Renal cortex interstitium (tissue), 15 donors: ENCODE measurements at places on chromosomes 1 and 21.

- DNase-seq, result no peak
These were observed 106.3 kb downstream of the CD247 start for GRCh38 chr1:167412072-167412471.

DNA sequence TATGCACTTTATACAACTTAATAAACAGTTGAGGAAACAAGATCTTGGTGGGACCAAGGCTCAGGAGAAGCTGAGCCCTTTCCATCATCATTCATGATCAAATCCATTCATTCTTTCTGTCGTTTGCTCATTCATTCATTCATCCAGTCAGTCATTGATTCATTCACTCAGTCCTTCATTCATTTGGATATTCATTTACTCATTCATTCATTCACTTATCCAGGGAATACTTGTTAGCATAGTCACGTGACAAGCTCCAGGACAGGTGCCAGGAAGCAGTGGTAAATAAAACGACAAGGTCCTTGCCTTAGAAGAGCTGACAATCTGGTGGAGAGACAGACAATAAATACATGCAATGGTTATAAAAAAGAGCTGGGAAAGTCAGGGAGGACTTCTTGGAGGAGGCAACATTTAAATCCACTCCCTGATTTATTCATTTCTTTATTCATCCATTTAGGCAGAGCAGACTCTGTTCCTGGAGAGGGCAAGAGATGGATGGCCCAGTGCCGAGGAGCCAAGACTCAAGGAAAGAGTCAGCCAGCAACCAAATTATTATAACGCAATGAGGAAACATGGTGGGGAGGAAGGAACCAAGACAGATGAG is 74.1 kb upstream of the CASZ1 start:
- DNase-seq, result no peak

DNA sequence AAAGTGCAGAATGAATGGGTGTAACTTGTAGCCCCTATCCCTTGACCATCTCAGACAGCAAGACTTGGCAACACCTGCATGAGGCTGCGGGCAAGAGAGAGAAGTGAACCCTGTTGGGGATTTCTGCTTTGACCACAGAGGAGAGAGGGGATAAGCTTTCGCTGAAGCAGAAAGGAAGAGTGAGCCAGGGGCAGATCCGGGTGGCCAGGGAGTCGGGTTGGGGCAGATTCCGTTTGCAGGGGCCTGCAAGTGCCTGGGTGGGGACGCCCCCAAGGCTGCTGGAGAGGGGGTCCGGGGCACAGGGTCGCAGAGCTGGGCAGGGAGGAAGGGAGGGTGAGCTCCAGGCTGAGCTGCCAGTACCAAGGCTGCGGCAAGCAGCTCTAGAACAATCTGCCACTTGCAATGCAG is 25.3 kb upstream of the PIK3CD start:
- DNase-seq, result no peak

DNA sequence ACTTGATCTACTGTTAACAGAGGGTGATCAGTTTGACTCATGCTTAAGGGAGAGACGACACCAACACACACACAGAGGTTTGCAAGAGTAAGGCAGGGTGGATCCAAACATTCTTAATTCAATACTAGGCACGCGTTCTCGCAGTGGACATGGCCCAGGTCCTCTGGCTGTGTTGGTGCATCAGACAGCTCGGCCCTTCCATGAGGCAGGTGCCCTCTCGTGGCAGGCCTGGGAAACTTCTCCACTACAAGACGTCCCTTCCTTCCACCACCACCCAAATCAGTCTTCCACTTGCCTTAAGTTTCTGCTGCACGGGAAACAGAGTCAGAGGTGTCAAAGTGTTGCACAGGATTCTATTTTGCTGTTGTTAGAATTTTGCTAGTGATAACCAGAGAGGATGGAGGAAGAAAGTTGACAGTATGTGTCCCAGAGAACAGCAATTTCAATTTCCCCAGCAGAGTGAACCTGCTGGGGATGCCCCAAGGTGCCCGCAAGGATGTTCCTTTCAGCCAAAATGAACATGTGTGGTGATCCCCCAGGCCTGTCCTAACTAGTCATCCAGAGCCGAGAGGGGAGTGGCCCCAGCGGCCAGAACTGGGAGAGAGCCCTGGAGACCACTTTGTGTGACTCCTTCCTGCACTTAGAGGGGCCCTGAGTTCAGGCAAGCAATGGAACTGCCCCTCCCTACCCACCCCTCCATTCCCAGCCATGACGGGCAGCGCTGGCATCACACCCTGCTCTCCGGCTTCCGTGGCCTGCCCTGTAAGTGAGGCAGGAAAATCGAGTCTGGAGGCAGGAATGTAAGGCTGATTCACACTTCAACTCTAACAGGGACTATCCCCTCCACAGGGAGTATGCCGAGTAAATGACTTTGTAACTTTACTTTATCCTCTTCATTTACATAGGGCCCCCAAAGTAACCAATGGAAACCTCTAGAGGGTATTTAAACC is 34.8 kb downstream of the MX1 start:
- peak; percentile 42 for DNase-seq

GRCh38 chr1:72526926-72527325 is 244.6 kb upstream of the NEGR1 start:
- no peak for DNase-seq

GRCh38 chr1:214553142-214553710 is 1.8 kb upstream of the PTPN14 start:
- no peak for DNase-seq

- DNase-seq, result no peak
These were observed 13.5 kb downstream of the ADAMTSL4 start for GRCh38 chr1:150562446-150563339.

DNA sequence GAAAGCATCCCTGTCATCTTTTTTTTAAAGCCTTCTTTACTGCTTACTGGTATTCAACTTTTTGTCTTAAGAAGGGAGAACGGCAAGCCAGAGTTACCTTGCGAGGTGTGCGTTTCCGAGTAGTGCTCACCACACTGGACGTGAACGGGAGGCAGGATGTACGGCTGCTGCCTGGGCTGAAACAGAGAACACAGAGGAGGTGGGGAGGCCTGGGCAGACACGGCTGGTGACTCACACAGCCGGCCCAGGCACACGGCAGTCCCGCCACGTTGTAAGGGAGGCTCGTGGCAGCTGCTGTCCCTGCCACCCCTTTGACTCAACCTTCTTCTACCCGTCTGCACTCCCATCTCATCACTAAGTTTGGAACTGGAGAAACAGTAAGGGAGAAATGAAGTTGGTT is 105.8 kb downstream of the SMYD2 start:
- DNase-seq, result no peak

- no peak for DNase-seq
These were observed 41.5 kb downstream of the CHIA start for GRCh38 chr1:111332190-111332589.

DNA sequence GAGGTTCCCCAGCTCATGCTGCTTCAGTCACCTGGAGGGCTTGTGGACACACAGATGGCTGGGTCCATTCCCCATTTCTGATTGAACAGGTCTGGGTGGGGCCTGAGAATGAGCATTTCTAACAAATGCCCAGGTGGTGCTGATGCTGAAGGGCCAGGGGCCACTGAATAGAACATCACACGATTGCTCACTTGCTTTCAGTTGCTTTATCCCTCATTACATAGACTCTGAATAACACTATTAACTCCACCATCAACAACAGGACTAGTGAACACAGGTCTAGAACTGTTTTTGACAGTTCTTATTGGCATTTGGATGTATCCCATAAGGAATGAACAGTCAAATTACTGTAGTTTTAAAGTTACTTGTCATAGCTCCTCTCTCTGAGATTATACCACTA is 12.1 kb downstream of the TRAPPC10 start:
- DNase-seq, result no peak

GRCh38 chr1:164771619-164772361 is 212.8 kb downstream of the PBX1 start:
- no peak for DNase-seq

DNA sequence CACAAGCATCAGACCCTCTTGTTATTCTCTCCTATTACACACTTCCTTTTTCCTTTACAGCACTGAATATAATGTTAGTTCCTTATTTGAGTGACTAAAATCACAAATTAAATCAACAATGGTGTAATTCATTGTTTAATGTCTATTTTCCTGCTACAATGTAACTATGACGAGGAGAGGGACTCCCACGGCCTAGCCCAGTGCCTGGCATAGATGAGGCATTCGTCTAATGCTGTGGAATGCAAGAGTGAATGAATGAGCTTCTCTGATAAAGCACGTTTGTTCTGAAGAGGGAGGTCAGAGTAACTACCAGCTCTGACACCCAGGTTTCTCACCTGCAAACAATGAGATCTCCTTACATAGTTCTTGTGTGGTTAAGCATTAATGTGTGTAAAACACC is 479.4 kb downstream of the OMA1 start:
- DNase-seq, result no peak

- no peak for DNase-seq
These were observed 470.7 kb downstream of the PCP4 start for GRCh38 chr21:40337981-40338380.

- no peak for DNase-seq
These were observed 806 bp upstream of the AADACL4 start for GRCh38 chr1:12643079-12643478.

DNA sequence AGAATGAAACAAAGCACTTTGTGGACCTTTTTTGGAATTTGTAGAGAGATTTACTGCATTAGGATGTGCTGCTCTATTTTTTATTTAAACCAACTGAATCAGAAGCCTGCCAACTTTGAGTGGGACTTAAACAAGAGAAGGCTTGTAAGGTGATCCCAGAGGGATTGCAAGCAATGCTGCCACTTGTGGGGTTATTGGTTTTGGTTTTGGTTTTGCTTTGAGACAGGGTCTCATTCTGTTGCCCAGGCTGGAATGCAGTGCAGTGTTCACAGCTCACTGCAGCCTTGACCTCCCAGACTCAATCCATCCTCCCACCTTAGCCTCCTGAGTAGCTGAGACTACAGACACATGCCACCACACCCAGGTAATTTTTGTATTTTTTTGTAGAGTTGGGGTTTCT is 32.2 kb upstream of the GNG5 start:
- DNase-seq, result no peak

- no peak for DNase-seq
These were observed 529.3 kb downstream of the MATN1 start for GRCh38 chr1:30194046-30194619.

DNA sequence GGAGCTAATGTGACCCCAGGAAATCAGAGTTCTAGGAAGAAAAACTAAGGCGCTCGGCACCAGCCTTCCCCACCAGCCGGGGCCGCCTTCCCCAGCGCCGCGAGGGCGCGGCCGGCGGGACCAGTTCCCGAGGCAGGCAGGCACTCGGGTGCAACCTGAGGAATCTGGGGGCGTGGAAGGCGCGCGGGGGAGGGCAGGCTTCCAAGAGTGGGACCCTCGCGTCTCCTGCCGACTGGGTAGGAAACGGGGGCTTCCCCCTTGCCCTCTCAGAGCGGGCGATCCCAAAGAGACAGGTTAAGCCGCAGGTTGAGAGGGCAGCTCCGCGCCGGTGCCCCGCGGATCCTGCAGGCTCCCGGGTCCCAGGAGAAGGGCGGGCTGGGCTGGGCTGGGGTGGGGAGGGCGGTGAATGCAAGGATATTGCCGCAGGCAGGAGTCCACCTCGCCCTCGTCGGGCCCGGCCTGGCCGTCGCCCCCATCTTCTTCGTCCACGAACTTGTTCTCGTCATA is 431 bp downstream of the ARPC5 start:
- no peak for DNase-seq

GRCh38 chr21:41754479-41754891 is 12.4 kb downstream of the RIPK4 start:
- no peak for DNase-seq
